ENCODE measurements at places on chromosomes 12 and 14.

- no peak for DNase-seq
These were observed 371.3 kb downstream of the NELL2 start for GRCh38 chr12:44504799-44505198.

GRCh38 chr12:57171668-57172067, 24.2 kb upstream of the LRP1-AS start:
- DNase-seq, result no peak

DNA sequence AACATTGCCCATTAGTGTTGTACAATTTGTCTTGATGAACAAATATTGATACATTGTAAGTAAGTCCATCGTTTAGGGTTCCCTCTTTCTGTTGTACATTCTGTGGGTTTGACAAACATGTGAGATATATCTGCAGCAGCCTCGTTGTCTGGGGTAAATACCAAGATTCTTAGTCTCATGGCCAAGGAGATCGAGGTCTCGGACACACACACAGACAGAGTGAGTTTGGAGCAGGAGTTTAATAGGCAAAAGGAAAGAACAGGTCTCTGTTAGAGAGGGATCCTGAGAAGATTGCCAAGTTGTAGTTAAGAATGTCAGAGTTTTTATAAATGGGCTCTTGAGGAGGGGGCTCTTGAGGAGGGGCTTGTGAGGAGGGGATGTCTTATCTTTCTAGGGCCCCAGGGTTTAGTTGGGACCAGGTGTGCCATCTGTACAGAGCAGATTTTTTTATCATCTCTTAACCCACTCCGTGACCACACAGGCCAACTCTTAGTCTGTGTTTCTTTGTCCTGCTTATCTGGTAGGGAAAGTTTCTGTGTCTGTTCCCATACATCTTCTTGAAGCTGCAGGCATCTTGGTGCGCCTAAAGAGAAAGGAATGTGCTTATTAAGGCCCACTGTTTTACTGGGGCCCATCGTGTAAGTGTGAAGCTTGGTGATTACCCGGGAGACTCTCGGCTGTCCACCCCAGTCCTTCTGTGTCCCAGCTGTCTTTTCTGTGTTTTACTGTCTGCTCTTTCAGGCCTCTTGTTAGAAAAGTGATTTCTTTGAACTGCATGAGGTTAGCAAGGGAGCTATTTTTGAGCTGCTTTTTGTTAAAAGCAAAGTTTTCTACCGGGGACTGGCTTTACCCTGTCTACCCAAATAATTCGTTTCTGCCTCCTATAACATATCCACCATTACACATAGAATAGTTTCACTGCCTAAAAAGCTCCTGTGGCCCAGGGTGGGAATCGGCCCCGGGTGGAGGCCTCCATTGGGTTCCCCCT, 22.4 kb upstream of the CLEC2D start:
- DNase-seq, result no peak

DNA sequence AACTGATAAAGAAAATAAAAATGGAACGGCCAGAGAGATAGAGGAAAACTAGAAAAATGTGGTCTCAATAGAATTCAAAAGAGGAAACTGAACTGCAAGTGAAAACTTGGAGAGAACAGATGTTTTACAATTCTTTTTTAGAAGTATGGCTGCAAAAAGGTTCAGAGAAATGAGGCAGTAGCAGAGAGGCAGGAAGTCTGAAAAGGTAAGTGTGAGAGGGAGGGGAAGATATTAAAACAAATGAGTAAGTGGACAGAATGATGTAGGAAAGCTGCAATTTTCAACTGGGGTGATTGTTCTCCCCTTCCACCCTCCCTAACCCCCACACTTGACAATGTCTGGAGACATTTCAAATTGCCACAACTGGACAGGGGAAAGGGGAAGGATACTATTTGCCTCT, 12.9 kb downstream of the BTBD7 start:
- DNase-seq, result no peak

DNA sequence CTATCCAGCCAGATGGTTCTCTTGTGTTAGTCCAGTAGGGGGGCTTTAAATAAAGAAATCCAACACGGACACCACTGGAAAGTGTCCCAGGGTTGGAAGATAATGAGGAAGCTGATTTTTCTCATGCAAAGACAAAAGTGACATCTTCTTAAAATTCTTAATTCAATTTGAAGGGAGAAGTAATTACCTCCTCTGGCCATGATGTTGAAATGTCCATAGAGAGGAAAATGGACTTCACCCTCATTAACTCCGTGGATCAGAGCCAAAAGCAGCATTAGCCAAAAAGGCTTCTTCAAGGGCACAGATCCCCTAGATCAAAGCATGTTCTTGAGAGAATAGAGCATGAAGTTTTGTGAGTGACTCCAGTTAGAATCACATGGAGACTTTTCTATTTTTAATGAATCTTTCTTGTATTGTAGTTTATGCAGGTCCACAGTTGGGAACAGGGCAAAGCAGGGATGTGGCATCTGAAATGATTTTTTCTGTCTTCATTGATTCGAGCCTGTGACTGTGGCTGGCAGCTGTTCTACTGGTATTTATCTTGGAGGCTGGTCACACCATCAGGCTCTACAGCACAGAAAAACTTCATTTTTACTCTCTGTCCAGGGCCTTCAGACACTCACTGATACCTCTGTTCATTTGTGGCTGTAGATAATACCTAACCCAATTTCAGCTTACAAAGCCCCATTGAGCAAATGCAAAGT, 1002.5 kb downstream of the AACS start:
- DNase-seq, result no peak

DNA sequence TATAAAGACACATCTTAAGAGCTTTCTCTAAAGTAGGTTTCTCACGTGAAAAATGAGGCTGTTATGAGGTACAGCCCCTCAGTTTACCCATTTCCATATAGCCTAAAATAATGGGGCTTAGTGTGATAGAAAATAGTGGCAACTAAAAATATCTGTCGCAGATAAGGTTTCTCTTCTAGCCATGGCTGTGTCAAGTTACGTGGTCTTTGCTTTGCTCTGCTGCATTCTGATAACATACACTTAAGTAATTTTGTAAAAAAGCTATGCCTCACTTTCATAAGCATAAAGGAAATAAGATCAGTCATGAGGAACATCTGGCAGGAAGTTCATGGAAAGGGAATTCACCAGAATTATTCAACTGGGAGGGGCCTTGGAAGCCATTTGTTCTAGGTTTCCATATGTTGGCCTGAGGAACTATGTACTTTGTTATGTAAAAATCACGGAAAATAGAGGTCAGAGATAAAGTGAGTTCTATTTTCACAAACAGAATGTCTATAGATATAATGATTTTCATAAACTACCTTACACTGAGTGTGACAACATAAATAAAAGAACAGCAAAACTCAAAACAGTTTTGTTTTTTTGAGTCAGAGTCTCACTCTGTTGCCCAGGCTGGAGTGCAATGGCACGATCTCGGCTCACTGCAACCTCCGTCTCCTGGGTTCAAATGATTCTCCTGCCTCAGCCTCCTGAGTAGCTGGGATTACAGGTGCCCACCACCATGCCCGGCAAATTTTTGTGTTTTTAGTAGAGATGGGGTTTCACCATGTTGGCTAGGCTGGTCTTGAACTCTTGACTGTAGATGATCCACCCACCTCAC, 195.6 kb upstream of the KRR1 start:
- DNase-seq, result no peak

DNA sequence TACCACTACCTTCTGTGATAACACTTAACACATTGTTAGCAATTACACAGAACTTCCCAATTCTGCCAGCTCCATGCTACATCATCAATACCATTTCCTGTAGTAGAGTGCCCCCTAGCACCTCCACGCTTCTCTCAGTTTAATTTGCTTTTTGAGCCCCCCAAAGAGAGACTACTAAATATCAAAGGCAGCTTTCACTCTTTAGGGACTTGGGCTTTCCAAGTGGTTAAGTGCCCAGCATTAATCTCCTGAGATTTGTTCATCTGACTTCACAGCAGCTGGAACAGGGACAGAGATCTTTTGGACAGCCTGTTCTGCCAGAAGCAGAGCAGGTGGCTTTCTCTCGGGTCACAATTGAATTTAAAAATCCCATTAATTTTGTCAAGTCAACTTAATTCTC, 954.9 kb downstream of the DIO2 start:
- no peak for DNase-seq

DNA sequence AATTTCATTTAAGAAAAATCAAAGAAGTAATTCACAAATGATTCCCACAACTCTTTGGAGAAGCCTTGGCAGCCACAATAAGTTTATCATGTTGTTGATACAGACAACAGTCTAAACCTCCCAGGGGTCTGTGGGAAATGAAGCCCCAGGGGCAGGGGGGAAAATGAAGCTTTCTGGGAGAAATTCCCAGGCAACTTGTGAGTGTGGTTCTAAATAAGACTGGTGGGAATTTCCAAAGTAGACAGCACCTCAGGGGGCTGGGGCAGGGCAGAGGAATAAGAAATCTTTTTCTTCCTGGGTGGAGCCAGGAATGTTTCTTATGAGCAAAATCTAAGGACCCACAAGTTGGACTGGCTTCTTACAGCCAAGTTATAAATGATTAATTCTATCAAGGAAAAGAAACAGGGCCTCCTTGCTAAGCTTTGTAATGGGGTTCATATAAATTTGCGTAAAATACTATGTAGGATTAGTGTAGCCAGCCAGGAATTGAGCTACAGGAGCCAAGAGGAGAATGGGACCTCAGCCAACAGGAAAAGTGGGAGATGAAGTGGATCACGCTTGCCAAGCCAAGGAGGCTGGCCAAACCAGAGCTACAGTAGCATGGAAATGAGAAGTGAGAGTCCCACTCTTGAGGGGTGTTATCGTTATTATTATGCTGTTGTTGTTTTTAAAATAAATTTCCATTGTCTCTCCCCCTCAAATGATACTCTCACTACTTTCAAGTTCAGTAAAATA, 182.9 kb upstream of the FAR2 start:
- DNase-seq, result no peak

- DNase-seq, result no peak
These were observed 50.4 kb downstream of the KICS2 start for GRCh38 chr12:64171715-64172114.

- peak; percentile 4 for DNase-seq
These were observed 772 bp downstream of the SCARB1 start for GRCh38 chr12:124862768-124863415.

DNA sequence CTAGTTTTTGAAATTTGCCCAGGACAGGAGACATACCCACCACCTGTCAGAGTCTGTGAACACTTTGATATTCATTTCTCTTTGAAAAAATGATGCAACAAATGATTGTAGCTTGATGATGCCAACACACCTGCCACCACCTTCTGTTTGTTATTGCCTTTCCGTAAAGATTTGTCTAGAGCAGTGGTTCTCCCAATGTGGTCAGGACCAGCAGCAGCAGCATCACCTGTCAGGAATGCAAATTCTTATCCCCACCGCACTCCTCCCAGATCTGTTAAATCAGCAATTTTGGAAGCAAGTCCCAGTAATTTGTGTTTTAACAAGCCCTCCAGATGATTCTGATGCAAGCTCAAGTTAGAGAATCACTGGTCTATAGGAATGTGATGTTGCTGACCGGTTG, 9.9 kb downstream of the CCDC175 start:
- no peak for DNase-seq

- no peak for DNase-seq
These were observed 31.9 kb downstream of the VRTN start for GRCh38 chr14:74380172-74380571.

GRCh38 chr12:119528241-119528640, 65.3 kb upstream of the TMEM233 start:
- no peak for DNase-seq

DNA sequence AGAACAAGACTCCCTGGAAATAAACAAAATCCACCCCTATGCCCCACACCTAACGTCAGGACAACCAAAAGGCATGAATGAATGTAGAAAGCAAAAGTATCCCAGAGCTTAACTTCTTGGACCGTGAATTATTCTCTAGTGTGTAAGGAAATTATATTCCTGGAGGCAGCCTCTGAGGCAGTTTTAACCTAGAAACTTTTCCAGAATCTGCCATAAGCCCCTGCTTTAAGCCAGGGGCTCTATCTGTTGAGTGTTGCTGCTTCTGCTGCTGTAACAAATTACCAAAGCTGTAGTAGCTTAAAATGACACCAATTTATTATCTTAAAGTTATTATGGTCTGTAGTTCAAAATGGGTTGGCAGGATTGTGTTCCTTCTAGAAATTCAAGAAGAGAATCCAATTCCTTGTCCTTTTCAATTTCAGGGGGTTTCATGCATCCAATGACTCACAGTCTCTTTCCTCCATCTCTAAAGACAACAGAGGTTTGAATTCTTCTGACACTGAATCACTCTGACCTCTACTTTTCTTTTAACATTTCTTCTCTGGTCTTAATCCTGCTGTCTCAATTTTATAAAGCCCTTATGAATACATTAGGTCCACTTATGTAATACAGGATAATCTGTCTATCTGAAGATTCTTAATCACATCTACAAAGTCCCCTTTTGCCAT, 242.7 kb downstream of the ATXN7L3B start:
- no peak for DNase-seq

DNA sequence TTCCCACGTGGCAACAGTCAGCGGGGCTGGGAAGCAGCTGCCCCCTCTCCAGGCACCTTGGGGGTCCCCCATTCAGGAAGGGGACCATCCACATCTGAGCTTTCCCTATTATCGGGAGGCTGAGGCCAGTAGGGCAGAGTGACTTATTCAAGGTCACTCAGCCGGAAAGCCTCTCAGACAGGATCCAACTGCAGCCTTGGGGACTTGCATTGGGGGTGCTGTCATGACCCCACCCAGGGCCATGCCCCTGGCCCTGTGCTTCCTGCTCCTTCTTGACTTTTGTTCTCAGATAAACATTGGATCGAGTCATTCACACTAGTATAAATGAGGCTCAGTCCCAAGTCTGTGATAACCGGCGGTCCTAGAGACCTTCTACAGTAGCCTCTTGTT, 12.6 kb downstream of the BEGAIN start:
- no peak for DNase-seq

- DNase-seq, result no peak
These were observed 14.2 kb upstream of the DLK1 start for GRCh38 chr14:100712490-100712889.

DNA sequence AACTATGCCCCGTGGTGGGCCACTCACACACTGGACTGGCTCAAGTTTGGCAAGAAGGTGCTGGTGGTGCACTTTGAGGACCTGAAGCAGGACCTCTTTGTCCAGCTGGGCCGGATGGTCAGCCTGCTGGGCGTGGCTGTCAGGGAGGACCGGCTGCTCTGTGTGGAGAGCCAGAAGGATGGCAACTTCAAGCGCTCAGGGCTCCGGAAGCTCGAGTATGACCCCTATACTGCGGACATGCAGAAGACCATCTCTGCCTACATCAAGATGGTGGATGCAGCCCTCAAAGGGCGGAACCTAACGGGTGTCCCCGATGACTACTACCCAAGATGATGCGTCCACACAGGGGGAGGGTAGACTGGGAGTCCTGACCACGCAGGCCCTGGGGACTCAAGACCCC, 91.1 kb downstream of the CMKLR1 start:
- no peak for DNase-seq

GRCh38 chr12:54377007-54377406, 7.5 kb downstream of the ZNF385A start:
- DNase-seq, result no peak

- no peak for DNase-seq
These were observed 283.0 kb upstream of the PRKD1 start for GRCh38 chr14:30210630-30211029.

All from activated CD4-positive, alpha-beta T cell treated with anti-CD3 and anti-CD28 coated beads for 4 hours (primary cell).